ENCODE measurements at places on chromosomes 2 and 18.

GRCh38 chr2:123853161-123853560 is 171.9 kb upstream of the CNTNAP5 start:
- no peak for DNase-seq

DNA sequence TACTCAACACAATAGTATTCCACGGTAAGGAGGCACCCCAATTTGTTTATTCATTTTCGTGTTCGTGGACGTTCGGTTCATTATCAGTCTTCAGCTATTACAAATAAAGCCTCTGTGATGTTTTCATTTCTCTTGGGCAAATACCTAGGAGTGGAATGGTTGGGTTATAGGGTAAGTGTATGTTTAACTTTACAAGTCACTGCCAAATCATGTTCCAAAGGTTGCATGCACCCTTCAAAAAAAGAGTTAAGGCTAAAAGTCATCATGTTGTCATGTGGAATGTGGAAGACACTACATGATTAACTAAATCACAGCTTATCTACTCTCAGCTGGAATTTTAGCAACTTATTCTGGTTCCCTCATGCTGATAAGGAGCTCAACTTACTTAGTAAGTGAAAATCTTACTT is 15.8 kb downstream of the INO80C start:
- no peak for DNase-seq

GRCh38 chr2:58042486-58042970 is 4.1 kb upstream of the VRK2 start:
- DNase-seq: peak; percentile 35

DNA sequence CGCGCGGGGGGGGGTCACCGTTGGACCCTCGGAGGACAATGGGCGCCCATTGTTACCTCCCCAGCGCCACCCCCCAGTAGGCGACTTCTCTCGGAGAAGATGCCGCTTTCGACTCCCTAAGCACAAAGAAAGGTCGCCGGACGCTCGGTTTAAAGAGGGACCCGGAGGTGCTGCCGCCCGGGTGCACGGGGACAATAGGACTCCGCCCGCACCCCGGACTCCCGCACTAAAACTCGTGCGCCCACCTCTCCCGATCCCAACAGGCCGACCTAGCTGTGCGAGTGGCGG is 318 bp upstream of the CDC42EP3 start:
- DNase-seq: no peak

DNA sequence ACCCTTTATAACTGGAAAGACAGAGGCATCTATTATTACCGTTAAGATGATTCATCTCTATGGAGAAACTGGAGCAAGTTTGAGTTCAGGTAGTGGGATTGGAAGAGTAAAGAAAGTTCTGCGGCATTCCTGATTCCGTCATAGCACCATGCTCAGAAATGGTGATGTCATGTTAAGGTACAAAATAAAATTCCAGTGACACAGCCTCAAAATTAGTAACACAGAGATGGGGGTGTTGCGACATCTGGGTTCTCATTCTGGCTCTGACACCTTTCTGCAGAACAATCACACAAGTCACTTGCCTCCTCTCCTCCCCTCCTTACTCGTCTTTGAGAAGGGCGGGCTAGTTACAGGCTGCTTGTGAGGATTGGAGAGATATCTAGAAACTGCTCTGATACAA is 105.7 kb downstream of the DPP10 start:
- DNase-seq: no peak

GRCh38 chr2:160918906-160919503 is 241.2 kb upstream of the TANK start:
- DNase-seq: peak; percentile 48

- DNase-seq: no peak
Observed at GRCh38 chr2:142478206-142478605, 347.4 kb upstream of the LRP1B start.

DNA sequence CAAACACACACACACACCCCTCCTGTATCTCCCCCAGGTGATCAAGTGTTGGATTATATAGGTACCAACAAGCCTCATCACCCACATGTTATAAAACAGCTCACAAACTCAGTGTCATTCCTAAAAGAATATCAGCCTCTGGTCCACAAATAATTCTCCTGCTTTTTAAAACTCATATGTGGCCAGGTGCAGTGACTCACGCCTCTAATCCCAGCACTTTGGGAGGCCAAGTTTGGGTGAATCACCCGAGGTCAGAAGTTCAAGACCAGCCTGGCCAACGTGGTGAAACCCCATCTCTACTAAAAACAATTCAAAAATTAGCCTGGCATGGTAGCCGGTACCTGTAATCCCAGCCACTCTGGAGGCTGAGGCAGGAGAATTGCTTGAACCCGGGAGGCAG is 87.8 kb downstream of the LRATD1 start:
- no peak for DNase-seq
